Inflammatory macrophage (primary cell): ENCODE measurements at places on chromosomes 7 and 10.

DNA sequence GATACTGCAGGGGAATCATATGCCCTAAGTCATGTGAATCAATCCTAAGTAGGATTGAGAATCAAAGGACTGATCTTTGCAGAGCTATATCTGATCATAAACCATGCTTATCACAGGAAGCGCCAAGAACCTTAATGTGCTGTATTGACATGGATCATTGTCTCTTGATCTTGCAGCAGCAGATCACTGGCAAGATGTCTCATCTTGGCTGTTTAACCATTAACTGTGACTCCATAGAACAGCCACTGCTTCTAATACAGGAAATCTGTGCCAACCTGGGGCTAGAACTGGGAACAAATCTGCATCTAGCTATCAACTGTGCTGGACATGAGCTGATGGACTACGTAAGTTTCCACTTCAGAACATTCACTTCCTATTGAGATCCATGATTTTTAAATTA lies 21.6 kb downstream of the ENO4 start:
- DNase-seq = no peak

- DNase-seq = no peak
Measured at GRCh38 chr7:139703487-139704307, 74.1 kb downstream of the HIPK2 start.

- DNase-seq = no peak
Measured at GRCh38 chr7:139661903-139662302, 115.9 kb downstream of the HIPK2 start.

DNA sequence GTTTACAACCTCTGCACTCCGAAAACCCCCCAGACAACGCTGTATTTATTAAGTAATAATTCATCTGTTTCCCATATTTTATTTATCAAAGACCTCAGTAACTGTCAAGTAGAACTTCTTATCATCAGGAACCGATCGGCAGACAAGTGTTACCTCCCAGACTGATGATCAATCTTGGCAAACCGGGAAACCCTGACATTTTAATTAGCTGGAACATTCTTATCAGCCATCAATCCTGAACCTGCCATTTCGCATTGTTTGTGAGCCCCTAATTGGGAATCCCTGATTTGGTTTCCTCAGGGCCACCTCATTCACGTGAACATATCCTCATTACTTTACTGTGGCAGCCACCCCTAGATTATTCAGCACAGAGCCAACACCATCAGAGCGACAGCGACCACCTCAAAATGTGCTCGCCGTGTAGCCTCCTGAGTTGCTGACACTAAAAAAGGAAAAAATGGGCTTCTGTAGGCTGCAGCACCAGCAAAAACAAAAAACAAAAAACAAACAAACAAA lies 93.6 kb upstream of the SDK1 start:
- DNase-seq = no peak

GRCh38 chr7:130421684-130422083 lies 19.1 kb downstream of the CEP41 start:
- no peak for DNase-seq

DNA sequence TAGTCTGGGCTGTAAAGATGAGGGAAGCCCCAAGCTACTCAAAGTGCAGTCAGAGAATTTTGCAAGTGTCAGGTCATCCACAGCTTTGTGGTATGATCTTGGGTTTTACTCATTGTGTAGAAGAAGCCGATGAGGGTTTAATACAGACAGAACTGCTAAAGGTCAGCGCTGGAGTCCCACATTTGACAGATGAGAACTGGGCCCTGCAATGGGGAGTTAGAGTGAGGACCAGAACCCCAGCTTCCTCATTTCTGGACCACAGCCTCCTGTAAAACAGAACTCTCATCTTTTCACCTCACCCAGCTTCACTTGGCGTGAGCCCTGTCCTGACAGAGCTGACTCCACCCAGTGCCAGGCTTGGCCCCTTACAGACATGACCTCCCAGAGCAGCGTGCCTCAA lies 20.1 kb downstream of the LRRC20 start:
- DNase-seq = no peak

DNA sequence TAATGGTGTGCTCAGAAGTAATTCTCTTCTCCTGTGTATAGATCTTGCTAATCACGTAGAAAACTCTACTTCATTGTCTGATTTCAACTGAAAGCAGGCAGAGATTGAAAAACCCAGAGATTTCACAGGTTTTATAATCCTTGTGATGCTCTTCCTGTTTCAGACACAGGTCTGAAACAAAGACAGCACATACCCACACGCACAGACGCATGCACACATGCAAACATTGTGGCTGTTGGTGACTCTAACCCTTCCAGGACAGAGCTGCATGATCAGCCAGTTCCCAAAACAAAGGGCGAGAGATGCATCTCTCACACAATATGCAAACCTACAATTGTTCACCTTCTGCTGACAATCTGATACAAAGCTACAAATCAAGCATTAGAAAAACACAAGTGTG lies 11.1 kb upstream of the TFEC start:
- DNase-seq = no peak

DNA sequence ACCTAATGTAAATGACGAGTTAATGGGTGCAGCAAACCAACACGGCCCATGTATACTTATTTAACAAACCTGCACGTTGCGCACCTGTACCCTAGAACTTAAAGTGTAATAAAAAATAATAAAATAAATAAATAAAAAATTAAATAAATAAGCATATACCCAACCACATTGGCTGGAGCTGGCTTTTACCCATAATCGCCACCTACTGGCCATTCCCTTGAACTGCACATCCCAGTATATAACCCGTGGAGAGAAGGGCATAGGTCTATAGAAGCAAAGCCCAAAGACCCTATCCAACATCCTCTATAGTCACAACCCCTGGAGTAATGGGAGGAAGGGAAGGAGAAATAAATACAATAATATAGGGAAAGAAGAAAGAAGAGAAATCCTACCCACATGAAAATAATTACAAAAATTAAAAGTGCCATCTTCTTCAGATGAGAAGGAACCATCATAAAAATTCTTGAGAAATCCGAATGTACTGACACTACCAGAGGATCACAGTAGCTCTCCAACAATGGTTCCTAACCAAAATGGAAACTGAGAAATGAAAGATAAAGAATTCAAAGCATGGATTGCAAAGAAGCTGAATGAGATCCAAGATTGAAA lies 65.6 kb downstream of the TWIST1 start:
- DNase-seq = peak; percentile 38
